Cerebellar nuclear complex (tissue), 1 donor: ENCODE measurements at places on chromosomes 5 and 9.

- no peak for DNase-seq
These were observed 6.2 kb downstream of the KCNV2 start for GRCh38 chr9:2723376-2724065.

DNA sequence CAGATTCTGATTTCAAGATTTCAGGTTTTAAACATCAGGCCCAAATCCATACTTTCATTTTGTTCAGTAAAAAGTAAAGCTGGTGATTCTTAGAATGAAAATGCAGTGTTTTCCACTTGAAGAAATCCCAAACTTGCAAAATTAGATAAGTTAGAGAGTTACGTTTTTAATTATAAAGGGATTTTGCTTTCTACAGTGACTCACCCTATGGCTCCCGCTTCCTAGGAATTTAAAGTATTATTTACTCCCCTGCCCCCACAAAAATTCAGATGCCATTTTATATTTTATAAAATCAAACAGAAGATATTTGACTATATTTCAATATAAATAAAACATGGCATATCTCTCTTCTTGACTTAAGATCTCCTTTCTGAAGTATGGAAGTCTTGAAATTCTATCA lies 402.9 kb downstream of the ZSWIM6 start:
- no peak for DNase-seq

- no peak for DNase-seq
These were observed 9.9 kb downstream of the SH3RF2 start for GRCh38 chr5:145946112-145946861.

GRCh38 chr9:115615821-115616665 lies 498.1 kb upstream of the TNC start:
- DNase-seq, result no peak

GRCh38 chr5:78562001-78562400 lies 86.6 kb downstream of the LHFPL2 start:
- DNase-seq, result no peak

DNA sequence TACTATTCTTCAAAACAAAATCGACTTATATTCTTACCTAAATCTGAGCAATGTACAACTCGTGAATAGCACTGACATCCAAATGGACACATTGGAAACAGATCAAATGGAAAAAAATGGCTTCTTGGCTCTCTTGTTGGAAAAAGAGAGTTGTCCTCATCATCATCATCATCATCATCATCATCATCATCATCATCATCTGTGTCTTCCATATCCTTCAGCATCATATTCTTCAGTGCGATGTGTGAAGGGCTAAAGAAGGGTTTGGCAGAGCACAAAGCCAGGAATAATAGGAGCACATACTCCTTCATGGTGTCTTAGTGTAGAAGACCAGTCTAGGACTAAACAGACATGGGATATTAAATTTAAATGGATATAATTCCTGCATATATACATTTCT lies 7.7 kb downstream of the ASPN start:
- DNase-seq, result no peak

GRCh38 chr9:109522106-109522505 lies 24.0 kb upstream of the PTPN3 start:
- no peak for DNase-seq
